Suprapubic skin (tissue), 4 donors: ENCODE measurements at places on chromosomes 11 and 22. TPM values are rescaled to one million over a fixed set of nuclear protein-coding genes. Genes with fewer than 3 reads are reported as not detected.

The SCUBE2 gene
- 36.0 TPM for total RNA-seq

The GPHA2 gene
- not detected for total RNA-seq

The JAML gene
- total RNA-seq = 2.1 TPM

DNA sequence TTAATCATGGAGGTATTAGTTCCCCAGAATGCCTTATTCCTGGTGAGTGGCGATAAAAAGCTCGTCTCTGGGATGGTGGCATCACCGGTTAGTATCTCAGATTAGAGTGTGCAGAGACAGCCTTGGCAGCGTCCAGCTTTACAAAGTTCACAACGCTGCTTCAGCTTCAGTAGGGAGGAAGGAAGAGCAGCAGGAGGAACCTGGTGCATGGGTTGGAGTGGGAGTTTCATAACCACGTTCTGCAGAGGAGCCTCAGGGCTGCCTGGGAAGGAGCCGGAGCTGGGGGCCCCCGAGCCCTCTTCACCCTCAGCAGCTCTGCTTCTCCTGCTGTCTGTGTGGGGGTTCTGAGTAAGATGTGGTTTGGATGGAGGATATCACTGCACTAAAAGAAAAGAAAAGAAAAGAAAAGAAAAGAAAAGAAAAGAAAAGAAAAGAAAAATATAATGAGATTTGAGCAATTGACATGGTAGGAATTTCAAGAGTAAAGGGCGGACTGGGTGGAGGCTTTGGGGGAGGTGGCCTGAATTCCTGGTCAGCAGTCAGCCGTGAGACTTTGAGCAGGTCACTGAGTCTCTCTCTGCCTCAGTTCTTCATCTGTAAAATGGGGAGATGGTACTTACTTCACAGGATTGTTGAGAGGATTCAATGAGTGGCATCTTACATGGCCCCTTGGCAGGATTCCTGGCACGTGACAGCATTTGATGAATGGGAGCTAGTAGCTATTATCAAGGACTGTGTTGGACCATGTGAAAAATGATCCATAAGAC lies 6.5 kb downstream of the ASPHD2 start:
- no peak overlapping the region for H3K27ac ChIP-seq
- H3K36me3 ChIP-seq = no peaks in the 10 kb centered on the region
- no peaks in the 10 kb centered on the region for H3K27me3 ChIP-seq
- H3K4me1 ChIP-seq = peaks cover 19% of the 10 kb centered on the region
- no peak overlapping the region for H3K4me3 ChIP-seq

GRCh38 chr11:24635588-24636290 lies 138.9 kb downstream of the LUZP2 start:
- no peaks in the 10 kb centered on the region for H3K36me3 ChIP-seq
- no peaks in the 10 kb centered on the region for H3K27me3 ChIP-seq
- no peak overlapping the region for H3K27ac ChIP-seq
